HCEC 1CT (cell line): ENCODE measurements at places on chromosomes 3 and 15.
A peak's percentile ranks its signal among the peaks of the same experiment; 100 is the strongest.

DNA sequence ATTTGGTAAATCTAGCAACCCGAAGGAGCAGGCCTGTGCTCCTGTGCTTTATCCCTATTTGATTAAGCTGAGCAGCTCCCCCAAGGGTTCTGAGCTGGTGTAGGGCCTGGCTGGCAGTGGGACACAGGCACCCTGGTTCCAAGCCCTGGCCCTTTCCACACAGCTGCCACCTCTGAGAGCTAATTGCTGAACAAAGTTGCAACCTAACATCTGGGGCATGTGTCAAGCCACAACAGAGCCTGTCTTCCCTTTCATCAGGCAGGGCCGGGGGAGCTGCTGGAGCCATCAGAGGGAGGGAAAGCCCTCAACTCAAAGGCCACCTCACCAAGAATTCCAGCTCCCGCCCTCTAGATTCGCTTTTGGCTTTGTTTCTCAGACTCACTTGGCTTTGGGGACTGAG is 17.1 kb upstream of the MRPS22 start:
- DNase-seq: no peak

GRCh38 chr3:60636846-60637245 is 614.4 kb downstream of the FHIT start:
- peak; percentile 9 for DNase-seq

DNA sequence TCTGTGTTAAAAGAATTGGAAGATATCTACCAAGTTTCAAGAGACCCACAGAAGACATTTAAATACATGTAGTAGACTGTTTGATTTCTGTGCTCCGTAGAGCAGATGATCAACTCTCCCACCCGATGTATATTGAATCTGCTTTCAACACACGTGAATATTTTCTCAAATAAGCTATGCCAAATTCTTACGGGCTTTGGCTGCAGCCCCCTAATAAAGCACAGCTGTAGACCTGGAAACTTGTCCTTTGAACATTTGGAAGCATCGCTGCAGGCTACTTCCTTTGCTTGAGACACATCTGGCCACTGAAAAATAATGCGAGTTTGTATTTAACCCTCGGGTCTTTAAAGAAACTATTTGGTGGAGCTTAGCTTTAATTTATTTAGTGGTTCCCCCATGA is 98.3 kb upstream of the SELENOK start:
- no peak for DNase-seq

DNA sequence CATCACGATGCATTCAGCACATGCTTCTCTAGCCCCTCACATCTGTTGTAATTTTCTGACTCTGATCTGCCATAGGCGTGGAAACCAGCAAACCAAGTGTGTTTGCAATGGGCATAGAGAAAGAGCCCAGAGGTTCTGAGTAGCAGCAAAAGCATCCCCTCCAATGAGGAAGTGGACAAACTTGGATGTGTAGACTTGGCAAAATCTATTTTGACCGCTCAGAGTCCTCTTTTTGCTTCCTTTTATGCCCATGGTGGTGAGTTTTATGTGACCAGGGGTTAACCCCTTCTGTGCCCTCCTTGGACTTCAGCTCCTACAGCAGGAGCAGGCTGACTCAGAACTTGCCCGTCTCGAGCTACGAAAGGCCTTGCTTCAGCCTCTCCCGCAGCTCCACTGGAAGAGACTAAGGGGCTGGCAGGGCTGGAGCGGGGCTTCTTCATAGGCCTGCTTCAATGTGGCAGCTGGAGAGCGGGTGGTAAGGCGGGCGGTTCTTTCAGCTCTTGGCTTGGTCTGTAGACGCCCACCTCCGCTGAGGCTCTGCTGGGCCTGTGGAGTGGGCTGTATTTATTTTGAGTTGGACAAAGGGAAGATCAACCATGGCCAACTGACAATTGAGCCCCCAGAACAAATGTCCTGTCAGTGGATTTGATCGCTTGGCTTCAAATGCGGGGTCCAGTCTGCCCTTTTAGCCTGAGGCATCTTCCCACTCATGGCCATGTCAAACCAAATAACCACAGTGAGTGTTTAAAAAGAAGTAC is 6.5 kb upstream of the ETV5 start:
- no peak for DNase-seq

DNA sequence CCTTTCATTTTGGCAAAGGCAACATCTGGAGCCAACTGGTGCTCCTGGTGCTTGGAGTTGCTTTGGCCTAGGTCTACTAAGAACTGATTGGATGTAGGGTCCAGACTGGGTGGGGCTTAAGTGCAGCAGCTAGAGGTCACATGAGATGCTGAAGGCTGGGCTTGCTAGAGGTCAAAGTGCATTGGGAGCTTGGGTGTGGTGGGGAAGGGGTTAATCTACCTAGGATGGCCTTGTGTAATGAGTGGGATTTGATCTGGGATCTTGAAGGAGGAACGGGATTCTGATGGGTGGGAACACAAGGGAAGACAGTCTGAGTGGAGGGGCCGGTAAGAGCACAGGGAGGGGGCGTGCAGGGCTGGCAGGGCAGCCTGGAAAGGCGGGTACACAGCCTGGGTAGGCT is 125.5 kb downstream of the RAB11A start:
- DNase-seq: no peak

GRCh38 chr3:81261996-81262395 is 499.4 kb downstream of the GBE1 start:
- no peak for DNase-seq

DNA sequence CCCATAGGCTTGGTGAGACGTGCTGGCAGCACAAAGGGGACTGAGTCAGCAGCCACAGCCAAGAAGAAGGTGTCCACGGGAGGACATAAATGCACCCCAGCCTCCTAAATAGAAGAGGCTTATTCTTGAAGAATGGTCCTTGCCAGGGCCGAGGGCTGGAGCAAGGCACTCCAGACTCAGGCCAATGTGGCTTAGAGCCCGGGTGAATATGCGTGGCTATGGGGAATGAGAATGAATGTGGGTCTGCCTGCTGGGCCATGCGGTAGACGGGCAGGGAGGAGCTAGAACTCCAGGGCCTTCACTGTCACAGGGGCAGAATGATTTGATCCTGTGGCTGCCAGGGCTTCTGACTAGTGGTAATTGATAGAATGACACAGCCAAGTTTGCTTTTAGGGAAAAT is 34.0 kb downstream of the DHX30 start:
- no peak for DNase-seq
